ENCODE measurements at places on chromosomes 11 and 22.

- no peak overlapping the region for H3K27ac ChIP-seq
- H3K36me3 ChIP-seq = no peaks in the 10 kb centered on the region
- H3K27me3 ChIP-seq = peaks cover 6% of the 10 kb centered on the region
- H3K4me3 ChIP-seq = no peak overlapping the region
- no peak for DNase-seq
Measured at GRCh38 chr11:22536071-22536470, 89.6 kb downstream of the FANCF start.

GRCh38 chr22:36052505-36052941 is 23.9 kb upstream of the RBFOX2 start:
- no peaks in the 10 kb centered on the region for H3K4me1 ChIP-seq
- H3K27ac ChIP-seq = no peak overlapping the region
- no peaks in the 10 kb centered on the region for H3K36me3 ChIP-seq

DNA sequence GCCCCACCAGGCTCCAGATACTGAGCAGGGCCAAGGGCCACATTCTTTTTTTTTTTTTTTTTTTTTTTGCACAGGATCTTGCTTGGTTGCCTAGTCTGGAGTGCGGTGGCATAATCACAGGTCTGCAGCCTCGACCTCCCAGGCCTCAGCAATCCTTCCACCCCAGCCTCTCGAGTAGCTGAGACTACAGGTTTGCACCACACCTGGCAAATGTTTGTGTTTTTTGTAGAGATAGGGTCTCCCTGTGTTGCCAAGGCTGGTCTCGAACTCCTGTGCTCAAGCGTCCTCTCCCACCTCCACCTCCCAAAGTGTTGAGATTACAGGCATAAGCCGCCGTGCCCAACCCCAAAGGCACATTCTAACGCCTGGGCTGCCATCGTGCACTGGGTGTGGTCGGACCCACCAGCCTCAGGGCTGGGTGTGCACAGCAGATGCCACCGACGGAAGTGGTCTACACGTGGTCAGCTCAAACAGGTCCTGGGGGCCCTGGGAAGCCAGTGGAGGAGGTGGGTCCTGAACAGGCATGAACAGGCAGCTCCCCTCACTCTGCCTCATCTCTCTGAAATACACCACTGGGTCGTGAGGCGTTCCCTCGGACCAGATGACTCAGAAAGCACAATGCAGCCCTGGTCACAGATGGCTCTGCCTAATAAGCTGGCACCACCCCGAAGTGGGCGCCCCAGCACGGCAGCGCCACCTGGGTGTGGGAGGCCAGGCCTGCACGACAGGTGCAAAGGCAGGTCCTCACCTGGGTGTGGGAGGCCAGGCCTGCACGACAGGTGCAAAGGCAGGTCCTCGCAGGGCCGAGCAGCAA is 5.1 kb upstream of the B4GALNT4 start:
- peak; percentile 72 for DNase-seq
- no peak overlapping the region for H3K4me3 ChIP-seq

DNA sequence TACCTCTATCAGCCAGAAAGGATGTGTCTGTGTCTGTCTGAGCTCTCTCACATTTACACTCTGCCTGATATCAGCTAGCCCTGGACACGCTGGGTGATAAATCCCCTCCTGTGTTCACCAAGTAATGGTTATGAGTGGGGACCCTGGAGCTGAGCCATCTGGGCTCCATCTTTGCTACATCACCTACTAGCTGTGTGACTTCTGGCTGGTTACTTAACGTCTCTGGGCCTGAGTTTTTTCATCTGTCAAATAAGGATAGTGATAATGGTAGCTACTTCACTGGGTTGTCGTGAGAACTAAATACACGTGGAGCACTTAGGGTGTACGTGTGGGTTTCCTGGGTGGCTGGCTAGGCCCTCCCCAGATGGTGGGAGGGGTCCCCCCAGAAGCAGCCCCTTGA is 22.9 kb downstream of the UQCR10 start:
- H3K27me3 ChIP-seq = no peaks in the 10 kb centered on the region
- peaks cover 29% of the 10 kb centered on the region for H3K36me3 ChIP-seq
- DNase-seq = no peak
- H3K4me3 ChIP-seq = no peak overlapping the region
- no peaks in the 10 kb centered on the region for H3K4me1 ChIP-seq

DNA sequence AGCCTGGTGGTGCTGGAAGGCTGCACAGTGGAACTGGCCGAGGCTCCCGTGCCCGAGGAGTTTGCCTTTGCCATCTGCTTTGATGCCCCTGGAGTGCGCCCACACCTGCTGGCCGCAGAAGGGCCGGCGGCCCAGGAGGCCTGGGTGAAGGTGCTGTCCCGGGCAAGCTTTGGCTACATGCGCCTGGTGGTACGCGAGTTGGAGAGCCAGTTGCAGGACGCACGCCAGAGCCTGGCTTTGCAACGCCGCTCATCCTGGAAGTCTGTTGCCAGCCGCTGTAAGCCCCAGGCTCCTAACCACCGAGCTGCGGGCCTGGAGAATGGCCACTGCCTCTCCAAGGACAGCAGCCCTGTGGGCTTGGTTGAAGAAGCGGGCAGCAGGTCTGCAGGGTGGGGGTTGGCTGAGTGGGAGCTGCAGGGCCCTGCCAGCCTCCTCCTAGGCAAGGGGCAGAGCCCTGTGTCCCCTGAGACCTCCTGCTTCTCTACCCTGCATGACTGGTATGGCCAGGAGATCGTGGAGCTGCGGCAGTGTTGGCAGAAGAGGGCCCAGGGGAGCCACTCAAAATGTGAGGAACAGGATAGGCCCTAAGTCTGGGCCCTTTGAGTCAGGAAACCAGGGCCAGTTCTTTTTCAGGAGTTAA is 1.9 kb upstream of the SMDT1 start:
- no peak overlapping the region for H3K27ac ChIP-seq
- peaks cover 20% of the 10 kb centered on the region for H3K4me1 ChIP-seq
- no peak for DNase-seq
- H3K4me3 ChIP-seq = peak overlapping the region; percentile 29
- peaks cover 6% of the 10 kb centered on the region for H3K36me3 ChIP-seq
- H3K27me3 ChIP-seq = no peaks in the 10 kb centered on the region

GRCh38 chr11:85627332-85627997 is at the start of gene DLG2:
TSS of gene DLG2 (minus strand) at chr11:85627344.
- peaks cover 22% of the 10 kb centered on the region for H3K4me1 ChIP-seq
- peak within 1 kb of the TSS; percentile 96 for H3K4me3 ChIP-seq
- H3K27me3 ChIP-seq = no peaks in the 10 kb centered on the region

GRCh38 chr11:69513663-69514224 is 32.3 kb downstream of the LINC01488 start:
- peaks cover 12% of the 10 kb centered on the region for H3K36me3 ChIP-seq
- H3K27ac ChIP-seq = no peak overlapping the region
- no peak for DNase-seq
- H3K4me3 ChIP-seq = no peak overlapping the region

DNA sequence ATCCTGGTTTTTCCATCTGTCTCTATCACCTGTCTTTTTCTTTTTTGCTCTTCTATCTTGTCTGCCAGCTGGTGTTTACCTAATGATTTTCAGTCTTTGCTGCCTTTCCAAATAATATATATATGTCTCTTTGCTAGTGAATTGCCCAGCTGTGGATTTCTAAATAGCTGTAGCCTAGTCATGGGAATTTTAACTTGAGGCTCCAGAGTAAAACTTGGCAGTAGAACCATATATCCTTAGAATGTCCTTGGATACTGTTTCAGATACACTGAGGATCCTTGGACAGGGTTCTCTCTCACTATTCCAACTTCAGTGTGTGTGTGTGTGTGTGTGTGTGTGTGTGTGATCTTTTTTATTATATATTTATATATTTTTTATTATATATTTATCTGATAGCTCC is 2285.3 kb downstream of the LRRC4C start:
- no peak overlapping the region for H3K4me3 ChIP-seq
- H3K27ac ChIP-seq = no peak overlapping the region
- no peak for DNase-seq
- H3K36me3 ChIP-seq = no peaks in the 10 kb centered on the region
- no peaks in the 10 kb centered on the region for H3K4me1 ChIP-seq

GRCh38 chr22:43731988-43732387 is 80.1 kb downstream of the EFCAB6 start:
- H3K36me3 ChIP-seq = no peaks in the 10 kb centered on the region
- no peaks in the 10 kb centered on the region for H3K4me1 ChIP-seq
- no peak overlapping the region for H3K4me3 ChIP-seq

DNA sequence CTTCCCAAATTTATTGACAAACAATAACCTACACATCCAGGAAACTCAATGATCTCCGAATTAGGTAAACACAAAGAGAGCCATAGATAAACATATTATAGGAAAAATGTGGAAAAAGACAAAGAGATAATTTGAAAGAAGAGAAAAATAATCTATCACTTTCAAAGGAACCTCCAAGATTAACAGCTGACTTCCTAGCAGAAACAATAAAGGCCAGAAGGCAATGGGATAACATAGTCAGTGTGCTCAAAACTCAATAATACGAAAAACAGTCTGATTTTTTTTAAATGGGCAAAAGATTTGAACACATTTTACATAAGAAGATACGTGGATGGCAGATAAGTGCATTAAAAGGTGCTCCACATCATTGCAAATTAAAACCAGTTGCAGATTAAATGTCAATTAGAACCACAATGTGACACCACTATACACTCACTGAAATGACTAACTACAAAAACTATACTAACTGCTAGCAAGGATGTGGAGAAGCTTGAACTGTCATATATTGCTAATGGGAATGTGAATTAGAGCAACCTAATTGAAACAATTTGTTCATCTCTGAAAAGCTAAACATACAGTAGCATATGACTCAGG is 300.4 kb downstream of the TMEM135 start:
- no peaks in the 10 kb centered on the region for H3K27me3 ChIP-seq
- peaks cover 1% of the 10 kb centered on the region for H3K36me3 ChIP-seq
- no peak overlapping the region for H3K4me3 ChIP-seq
- DNase-seq = no peak

- no peaks in the 10 kb centered on the region for H3K27me3 ChIP-seq
- peaks cover 50% of the 10 kb centered on the region for H3K4me1 ChIP-seq
- H3K36me3 ChIP-seq = peaks cover 24% of the 10 kb centered on the region
- H3K4me3 ChIP-seq = peak overlapping the region; percentile 93
- DNase-seq = no peak
Measured at GRCh38 chr22:37284126-37284804, 2.0 kb downstream of the CYTH4 start.

- peaks cover 8% of the 10 kb centered on the region for H3K27me3 ChIP-seq
- H3K27ac ChIP-seq = no peak overlapping the region
- no peak overlapping the region for H3K4me3 ChIP-seq
- H3K36me3 ChIP-seq = no peaks in the 10 kb centered on the region
- no peak for DNase-seq
Measured at GRCh38 chr22:47561766-47562165, 799.3 kb downstream of the TBC1D22A start.

- no peak for DNase-seq
- H3K4me1 ChIP-seq = peaks cover 26% of the 10 kb centered on the region
- H3K36me3 ChIP-seq = peaks cover 10% of the 10 kb centered on the region
- peak overlapping the region; percentile 22 for H3K27ac ChIP-seq
- H3K27me3 ChIP-seq = no peaks in the 10 kb centered on the region
- H3K4me3 ChIP-seq = no peak overlapping the region
Measured at GRCh38 chr11:86034710-86035109, 34.2 kb downstream of the PICALM start.

GRCh38 chr11:44629732-44630345 is 64.4 kb downstream of the CD82 start:
- H3K4me1 ChIP-seq = peaks cover 22% of the 10 kb centered on the region
- H3K27ac ChIP-seq = no peak overlapping the region
- peaks cover 3% of the 10 kb centered on the region for H3K36me3 ChIP-seq
- DNase-seq = no peak

DNA sequence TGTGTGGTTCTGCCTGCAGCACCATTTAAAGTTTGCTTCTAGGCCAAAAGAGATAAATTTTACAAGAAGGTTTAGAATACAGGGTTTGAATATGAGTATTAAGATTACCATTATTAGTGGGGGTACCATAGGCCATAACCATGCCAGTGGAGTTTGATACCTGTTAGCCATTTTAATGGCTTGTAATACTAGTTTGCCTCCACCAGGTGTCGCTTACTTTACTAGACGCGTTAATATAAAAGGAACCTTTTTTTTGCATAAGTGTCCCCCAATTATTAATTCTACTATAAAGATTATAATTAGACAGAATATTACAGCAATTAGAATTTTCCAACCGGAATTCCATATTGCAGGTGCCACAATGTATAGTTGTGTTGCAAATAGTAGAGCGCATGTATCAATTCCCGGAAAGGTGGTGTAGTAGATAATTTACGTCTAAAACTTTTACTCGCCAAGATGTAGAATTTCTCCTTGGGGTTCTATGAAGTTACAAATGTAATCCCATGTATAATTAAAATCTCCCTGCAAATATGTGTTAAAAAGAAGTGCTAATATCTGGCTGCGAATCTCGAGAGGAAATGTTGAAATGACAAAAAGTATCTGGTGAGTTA is 16.1 kb downstream of the MS4A6E start:
- no peak overlapping the region for H3K4me3 ChIP-seq
- H3K27ac ChIP-seq = no peak overlapping the region
- DNase-seq = no peak
- peaks cover 3% of the 10 kb centered on the region for H3K27me3 ChIP-seq

GRCh38 chr22:29313126-29313575 is 2.3 kb downstream of the RASL10A start:
- no peak for DNase-seq
- peaks cover 4% of the 10 kb centered on the region for H3K36me3 ChIP-seq

- H3K4me3 ChIP-seq = no peak overlapping the region
- H3K36me3 ChIP-seq = peaks cover 1% of the 10 kb centered on the region
- no peak overlapping the region for H3K27ac ChIP-seq
- H3K4me1 ChIP-seq = peaks cover 15% of the 10 kb centered on the region
Measured at GRCh38 chr11:47886096-47886495, 37.9 kb upstream of the NUP160 start.

- H3K36me3 ChIP-seq = no peaks in the 10 kb centered on the region
- no peak for DNase-seq
- no peaks in the 10 kb centered on the region for H3K27me3 ChIP-seq
- no peak overlapping the region for H3K4me3 ChIP-seq
Measured at GRCh38 chr11:110859240-110859840, 147.1 kb upstream of the ARHGAP20 start.

DNA sequence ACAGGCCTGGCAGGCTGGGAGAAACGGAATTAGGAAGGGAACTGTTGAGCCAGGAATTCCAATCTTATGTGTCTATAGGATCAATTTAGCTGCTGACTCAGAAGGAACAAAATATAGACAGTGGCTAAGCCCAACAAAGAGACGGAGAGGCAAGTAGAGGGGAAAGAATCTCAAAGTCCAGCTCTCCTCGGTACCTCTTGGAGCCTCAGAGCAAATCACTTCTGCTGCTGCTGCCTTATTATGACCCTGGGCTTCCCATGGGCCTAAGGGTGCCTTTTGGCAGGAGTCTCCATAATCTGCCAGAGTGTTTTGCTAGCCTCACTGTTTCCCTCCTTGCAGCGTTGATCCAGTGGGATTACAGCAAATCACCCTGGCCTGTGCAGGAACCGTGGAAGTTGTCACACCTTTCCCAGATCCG is 31.7 kb downstream of the PAX6 start:
- no peaks in the 10 kb centered on the region for H3K27me3 ChIP-seq
- no peak overlapping the region for H3K27ac ChIP-seq
- H3K4me3 ChIP-seq = no peak overlapping the region
